ENCODE measurements at places on chromosomes 5 and 9.

GRCh38 chr5:15500325-15501001 is 483 bp downstream of the FBXL7 start:
- no peak for DNase-seq

- DNase-seq: no peak
Measured at GRCh38 chr9:114119242-114120191, 20.4 kb upstream of the KIF12 start.

GRCh38 chr9:35341585-35341984 is 148.3 kb upstream of the RUSC2 start:
- no peak for DNase-seq

- no peak for DNase-seq
Measured at GRCh38 chr5:43099640-43100039, 21.1 kb upstream of the ZNF131 start.

DNA sequence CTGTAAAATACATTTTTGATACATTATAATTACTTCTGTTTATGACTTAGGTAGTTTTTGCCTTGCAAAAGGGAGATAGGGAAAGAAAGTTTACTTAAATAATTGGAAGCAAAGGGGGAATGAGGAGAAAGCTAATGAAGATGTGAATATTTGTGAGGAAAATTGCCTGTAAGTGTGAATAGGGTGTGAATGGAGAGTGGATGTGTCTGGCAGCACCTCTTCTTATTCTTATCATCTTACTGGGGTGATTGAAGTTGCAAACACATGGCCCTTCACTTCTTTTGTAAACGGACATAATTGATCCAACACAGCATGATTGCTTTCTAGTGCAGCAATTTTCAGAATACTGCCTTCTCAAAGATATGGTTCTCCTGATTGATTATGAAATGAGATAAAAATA is 46.6 kb downstream of the PALM2AKAP2 start:
- no peak for DNase-seq

DNA sequence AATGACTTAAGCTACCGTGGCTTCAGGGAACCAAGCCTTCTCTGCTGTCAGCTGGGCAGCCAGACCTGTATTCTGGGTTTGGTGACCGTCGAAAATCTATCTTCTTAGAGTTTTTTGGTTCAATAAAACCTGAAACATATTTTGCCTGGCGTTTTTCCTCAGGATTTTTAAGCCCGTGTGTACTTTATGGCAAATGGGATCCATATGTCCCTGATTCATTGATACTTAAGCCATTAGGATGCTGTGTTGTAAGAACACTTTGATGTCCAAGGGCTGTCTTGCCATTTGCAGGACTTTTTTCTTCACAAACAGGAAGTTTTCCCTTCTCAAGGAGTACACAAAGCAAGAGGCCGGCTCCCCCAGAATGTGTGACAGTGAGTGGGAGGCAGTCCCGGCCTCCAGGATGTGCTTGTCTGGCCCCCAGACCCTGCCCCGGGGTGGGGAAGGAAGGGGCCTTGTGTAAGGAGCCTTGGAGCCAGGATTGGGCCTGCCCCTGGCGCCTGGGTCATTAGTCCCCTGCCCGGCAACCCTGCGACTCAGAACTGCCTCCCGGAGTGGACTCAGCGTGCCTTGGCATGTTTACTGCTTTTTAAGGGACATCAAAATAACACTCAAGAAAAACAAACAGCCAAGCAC is 83.4 kb upstream of the SMIM23 start:
- DNase-seq: no peak

DNA sequence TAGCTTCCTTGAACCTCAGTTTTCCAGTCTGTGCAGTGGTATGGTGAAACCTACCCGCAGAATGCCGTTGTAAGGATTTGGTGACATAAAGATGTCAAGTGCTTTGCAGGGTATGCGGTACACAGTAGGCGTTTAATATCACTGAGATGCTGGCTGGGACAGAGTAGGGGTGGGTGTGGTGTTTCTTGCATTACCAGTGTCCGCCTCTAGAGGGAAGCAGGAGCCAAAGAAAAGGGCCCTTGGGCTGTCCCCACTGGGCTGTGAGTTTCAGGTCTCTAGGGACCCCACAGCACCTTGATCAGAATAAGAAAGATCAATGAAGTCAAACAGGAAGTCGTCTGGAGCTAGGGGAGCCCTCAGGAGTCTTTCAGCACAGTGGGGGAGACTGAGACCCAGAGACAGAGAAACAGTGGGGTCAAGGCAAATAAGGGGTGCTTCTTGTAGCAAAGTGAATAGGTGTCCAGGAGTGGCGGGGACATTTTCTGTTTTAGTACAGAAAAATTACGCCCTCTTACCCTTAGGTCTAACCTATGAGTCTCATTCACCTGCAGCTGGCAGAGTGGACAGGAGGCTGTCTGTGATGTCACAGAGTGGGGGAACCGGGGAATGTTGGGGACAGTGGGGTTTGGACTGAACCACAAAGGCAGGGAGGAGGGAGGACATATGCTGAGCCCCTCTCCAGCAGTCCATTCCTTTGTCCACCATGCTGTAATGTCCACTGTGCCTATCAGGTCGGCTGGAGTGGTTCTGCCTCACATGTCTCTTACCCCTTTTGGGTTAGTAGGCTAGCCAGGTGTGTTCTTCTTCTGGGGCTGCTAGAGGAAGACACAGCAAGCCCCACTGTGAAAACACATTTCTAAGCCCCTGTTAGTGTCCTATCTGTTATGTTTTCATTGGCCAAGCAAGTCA is 4.7 kb upstream of the TEX53 start:
- DNase-seq: peak; percentile 39

DNA sequence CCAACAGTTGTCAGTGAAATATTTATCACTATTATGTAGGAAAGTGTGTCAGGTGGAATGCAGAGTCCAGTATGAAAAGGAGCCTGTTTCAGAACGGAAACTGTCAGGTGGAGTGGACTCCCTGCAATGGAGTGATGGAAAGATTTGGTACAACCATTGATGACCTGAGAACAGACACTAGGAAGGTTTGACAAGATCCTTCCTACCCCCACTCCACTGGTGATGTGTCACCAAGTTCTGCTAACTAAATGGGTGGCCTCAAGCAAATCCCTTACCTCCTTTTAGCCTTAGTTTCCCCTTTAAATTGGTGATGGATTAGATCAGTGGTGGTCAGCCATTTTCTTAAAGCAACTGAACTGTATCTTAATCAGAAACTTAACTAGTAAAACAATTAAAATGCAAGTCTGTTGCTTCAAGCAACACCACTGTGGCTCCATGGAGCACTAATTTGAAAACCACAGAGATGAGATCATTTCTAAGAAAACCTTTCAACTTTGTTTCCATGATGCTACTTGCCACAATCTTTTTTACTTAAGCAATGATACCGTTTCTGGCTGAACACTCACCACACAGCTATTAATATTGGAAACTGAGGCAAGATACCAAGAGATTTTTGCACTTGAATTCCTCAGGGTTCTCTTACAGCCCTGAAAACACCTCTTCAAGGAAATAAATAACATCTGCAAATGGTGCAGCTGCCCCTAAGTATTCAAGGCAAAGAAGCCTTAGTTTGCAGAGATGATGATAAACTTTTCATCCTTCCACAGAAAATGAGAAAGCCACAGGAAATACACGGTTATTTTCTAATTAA is 140.6 kb downstream of the ERCC6L2 start:
- DNase-seq: no peak

GRCh38 chr5:170353011-170353761 is 36.0 kb downstream of the KCNMB1 start:
- DNase-seq: no peak

GRCh38 chr9:135217836-135218235 is 130.4 kb downstream of the OLFM1 start:
- no peak for DNase-seq

- no peak for DNase-seq
Measured at GRCh38 chr5:147830035-147830434, 1.4 kb downstream of the SPINK1 start.

- DNase-seq: no peak
Measured at GRCh38 chr5:67331296-67331925, 134.8 kb upstream of the CD180 start.

GRCh38 chr9:76357555-76357954 is 36.7 kb downstream of the RFK start:
- DNase-seq: no peak

DNA sequence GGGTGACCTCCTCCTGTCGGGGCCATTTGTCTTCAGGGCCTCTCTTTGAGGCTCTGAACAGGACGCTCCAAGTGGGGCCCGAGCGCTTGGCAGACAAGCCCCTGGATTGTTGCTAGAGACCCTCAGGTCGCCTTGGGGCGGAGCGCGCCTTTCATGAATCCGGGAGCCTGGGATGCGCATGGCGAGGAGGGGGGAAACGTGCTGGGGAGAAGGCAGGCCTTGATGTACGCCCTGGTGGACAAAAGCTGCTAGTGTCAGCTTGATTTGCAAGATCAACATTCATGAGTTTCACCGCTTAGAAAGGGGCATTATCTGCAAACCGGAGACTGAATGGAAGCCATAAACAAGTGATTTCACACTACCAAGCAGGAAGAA is 226.3 kb downstream of the SMARCA2 start:
- no peak for DNase-seq

GRCh38 chr9:126705767-126706697 is 92.3 kb downstream of the LMX1B start:
- peak; percentile 59 for DNase-seq

DNA sequence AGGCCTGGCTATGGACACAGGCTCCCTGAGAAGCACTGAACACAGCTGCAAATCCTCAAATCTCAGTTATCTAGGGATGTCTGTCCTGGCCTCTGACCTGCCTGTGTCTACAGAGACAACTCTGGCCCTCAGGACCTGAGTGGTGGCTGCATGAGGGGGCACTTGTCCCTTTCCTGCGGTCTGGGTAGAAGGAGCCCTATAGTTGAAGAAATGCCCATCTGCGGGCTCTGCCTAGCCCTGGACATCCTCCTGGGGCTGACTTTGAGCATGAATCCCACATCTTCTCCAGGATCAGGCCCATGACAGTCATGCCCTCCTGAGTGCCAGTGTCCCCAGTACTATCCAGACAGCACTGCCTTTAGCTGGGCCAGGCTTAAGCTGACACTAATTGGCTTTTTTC is 10.0 kb downstream of the DNAJB5 start:
- no peak for DNase-seq

DNA sequence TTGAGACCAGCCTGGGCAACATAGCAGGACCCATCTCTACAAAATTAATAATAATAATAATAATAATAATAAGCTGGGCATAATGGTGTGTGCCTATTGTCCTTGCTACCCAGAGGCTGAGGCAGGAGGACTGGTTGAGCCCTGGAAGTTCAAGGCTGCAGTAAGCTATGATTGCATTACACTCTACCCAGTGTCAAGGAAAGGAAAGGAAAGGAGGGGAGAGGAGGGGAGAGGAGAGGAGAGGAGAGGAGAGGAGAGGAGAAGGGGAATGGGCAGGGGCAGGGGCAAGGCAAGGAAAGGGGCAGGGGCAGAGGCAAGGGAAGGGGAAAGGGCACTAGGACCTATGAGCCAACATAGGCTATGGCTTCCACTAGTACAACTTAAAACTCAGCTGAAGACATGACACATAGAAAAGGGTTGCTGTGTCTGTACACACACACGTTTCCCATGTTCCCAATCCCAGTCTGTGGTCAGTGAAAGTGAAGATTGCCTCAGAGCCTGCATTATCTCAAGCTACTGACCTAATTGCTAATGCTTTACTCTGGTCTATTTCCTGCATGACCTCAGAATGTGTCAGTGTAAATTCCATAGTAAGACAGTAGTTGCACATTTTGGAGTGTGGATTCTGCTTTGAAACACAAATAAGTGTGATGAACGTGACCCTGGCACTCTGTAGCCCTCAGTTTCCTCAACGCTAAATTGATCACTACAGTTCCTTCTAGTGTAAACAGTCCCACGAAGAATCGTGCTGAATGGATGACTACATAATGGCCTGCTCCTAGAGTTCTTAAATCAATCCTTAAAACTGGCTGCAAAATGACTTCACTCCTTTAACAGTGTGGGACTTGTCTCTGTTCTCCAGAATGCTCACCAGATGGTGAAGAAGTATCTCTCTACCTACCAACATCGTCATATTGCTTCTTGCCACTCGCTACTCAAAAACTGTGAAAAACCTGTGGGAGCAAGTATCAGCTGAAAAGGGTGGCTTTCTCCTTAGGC is 497.0 kb downstream of the RAB3C start:
- DNase-seq: no peak

DNA sequence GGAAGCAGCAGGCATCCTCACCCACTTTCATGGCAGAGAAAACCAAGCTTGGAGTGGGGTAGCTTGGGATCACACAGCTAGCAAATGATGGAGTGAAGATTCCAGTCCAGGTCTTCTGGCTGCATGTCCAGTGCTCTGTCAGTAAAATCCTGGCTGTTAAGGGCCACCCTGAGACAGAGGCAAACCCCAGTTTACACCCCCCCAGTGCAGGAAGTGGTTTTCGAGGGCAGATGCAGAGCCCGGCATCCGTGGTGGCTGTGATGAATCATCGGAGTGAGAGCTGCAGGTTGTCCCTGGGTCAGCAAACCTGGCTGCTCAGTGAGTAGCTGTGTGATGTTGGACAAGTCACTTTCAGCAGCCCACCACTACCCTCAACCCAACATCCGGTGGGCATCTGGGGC is 115.4 kb downstream of the RGS3 start:
- peak; percentile 68 for DNase-seq

- no peak for DNase-seq
Measured at GRCh38 chr5:110590187-110590586, 136.3 kb downstream of the TMEM232 start.

DNA sequence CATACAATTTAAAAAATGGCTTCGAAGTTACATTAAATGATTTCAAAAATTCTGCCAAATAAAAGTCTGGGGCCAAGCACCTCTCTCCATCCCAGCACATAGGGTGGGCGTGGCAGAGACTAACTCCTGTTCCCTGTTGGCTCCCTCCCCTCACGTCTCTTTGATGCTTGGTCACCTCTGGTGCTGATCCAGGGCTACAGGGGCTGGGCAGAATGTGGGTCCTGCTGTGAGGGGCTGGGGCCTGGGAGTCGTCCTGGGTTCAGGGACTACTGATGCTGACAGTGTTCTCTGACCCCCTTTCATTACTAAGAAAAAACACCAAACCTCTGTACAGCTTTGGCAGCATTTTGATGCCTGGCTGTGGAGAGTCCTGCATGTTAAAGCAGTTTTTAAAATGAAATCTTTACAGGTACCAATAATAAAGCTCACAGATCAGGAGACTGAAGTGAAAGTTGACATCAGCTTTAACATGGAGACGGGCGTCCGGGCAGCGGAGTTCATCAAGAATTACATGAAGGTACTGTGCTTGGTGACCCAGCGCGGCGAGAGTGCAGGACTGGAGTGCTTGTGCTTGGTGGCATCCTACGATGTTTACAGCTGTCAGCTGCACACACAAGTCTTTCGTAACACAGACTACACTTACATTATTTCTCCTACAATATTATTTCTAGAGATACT is 29.0 kb downstream of the TENT4A start:
- no peak for DNase-seq

- no peak for DNase-seq
Measured at GRCh38 chr5:126948011-126948355, 82.4 kb downstream of the MARCHF3 start.

- no peak for DNase-seq
Measured at GRCh38 chr5:2427983-2428382, 323.5 kb downstream of the IRX2 start.

DNA sequence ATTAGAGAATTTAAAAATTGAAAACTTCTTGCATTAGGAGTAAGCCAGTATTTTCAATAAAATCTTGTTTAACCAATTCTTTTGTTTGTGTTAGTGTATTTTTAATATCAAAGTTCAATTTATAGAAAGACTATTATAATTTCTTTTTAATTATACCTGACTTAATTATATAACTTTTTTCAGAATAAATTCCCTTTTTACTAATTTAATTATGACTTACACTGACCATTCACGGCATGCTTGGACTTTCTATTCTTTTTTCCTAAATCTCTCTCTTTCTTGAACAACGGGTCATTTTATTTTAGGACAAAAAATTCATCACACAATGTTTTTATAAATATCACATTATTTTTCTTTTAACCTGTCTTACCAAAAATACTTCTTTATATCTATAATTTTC is 555.3 kb upstream of the PTGER4 start:
- no peak for DNase-seq

Measured in stimulated activated CD4-positive, alpha-beta T cell treated with anti-CD3 and anti-CD28 coated beads, TNF-alpha, amount 100 ng/mL, for 4 hours (primary cell).